ENCODE measurements at places on chromosomes 1 and 21. TPM values are rescaled to one million over a fixed set of nuclear protein-coding genes. Genes with fewer than 3 reads are reported as not detected.
A peak's percentile ranks its signal among the peaks of the same experiment; 100 is the strongest.

Gene CNN3
- polyA plus RNA-seq, result 129 TPM

DNA sequence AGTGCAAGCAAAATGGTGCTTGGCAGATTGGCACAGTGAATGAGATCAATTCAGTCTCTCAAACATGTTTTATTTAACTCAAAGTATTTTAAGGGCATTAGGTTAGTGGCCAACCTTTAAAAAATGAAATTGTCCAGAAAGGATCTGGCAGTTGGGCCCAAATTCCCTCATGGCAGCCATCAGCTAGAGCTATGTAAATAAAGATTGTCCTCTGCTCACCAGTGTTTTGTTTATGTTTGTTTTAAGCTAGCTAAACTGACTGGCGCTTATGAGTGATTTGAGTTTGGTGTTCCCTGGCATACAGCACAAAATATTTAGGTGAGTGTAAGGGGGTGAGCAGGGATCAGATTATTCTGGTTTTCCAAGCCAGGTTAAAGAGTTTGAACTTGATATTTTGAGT is 18.1 kb downstream of the HDAC1 start:
- DNase-seq, result no peak
- H3K27me3 ChIP-seq, result no peaks in the 10 kb centered on the region
- H3K36me3 ChIP-seq, result peaks cover 34% of the 10 kb centered on the region
- peaks cover 21% of the 10 kb centered on the region for H3K4me1 ChIP-seq
- H3K4me3 ChIP-seq, result no peak overlapping the region

DNA sequence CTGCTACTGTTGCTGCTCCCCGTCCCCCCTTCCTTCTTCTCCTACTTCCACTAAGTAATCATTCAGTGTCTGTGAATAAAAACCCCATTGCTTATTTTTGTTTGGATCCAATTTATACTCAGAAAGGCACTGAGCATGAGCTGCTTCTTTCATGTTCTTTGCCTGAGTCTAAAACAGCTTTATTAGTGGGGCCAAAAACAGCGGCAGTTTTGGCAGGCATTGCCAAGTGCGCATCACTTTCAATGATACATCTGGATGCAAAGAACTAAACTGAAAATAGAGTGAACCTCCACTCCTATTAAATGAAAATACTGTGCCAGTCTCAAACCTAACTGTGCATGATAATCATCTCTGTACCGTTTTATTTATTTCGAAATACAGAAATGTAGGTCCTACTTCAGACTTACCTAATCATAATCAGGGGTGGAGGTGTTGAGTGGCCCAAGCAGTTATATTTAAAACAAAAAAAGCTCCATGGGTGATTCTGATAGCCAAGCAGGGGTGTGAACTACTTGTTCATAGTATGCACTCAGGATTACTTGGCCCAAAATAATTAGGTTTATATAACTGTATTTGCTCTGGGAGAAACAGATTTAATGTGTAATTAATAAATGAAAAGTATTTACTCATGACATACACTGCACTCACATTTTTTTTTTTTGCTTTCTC is 48.4 kb downstream of the NEK7 start:
- H3K27ac ChIP-seq, result no peak overlapping the region
- H3K27me3 ChIP-seq, result no peaks in the 10 kb centered on the region
- H3K36me3 ChIP-seq, result peaks cover 4% of the 10 kb centered on the region
- H3K4me1 ChIP-seq, result peaks cover 5% of the 10 kb centered on the region

DNA sequence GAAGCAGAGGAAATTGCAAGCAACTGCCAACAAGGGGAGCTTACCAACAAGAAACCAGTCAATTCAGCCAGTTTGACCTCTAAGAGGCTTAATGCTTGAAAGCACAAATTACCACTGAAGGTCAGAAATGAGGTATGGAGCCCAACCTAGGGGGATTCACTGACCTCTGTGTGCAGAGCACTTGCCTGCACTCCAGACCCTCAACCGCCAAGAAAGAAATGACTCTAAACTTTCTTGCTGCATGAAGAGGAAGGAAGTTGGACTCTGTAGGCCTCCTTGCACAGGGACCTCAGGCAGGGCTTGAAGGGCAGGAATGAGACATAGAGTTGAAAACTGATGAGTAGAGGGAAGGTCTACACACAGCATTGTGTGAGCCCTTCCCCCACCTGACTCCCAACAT is 10.0 kb downstream of the ARMH1 start:
- no peaks in the 10 kb centered on the region for H3K4me1 ChIP-seq
- no peak for DNase-seq
- H3K27ac ChIP-seq, result peak overlapping the region; percentile 8
- no peaks in the 10 kb centered on the region for H3K36me3 ChIP-seq
- no peaks in the 10 kb centered on the region for H3K27me3 ChIP-seq

DNA sequence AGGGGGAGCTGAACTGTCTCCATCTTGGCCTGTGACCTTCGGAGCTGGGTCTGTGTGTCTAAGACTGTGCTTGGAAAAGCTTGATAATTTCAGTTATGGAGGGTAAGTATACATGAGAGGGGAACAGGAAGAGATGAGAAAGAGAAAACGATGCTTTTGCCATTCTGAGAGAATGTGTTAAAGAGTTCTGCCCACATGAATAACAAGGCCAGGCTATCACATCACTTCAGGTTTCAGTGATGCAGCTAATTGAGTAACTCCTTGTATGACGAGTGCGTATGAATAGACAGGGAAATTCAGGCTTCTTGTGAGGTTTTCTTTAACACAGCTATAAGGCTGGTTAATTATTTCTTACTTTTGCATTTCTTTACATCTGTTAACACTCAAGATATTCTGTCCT is 81.0 kb downstream of the PLPPR5 start:
- DNase-seq, result no peak
- H3K4me3 ChIP-seq, result no peak overlapping the region
- H3K36me3 ChIP-seq, result no peaks in the 10 kb centered on the region
- no peaks in the 10 kb centered on the region for H3K4me1 ChIP-seq

DNA sequence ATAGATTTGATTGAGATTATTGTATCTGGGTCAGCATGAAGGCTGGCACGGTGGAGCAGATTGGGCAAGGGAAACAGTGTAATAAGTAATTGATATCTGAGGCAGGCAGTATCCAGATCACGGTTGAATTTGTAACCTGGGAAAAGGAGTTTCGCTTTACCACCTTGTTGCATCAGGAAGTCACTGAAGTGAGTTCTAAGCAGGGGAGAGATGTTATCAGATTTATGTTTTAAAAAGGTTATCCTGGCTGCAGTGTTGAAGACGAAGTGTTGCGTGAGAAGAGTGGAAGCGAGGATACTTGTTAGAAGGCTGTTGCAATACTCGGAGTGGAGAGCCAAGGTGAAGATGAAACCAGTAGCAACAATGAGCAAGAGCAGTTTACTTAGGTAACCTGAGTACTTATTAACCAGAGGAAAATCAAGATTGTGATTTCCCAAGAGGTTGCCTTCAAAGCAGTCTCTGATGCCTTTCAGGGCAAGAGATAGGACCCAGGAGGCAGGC is 77.8 kb downstream of the LHX9 start:
- no peaks in the 10 kb centered on the region for H3K4me1 ChIP-seq
- no peaks in the 10 kb centered on the region for H3K27me3 ChIP-seq
- no peak for DNase-seq
- no peaks in the 10 kb centered on the region for H3K36me3 ChIP-seq
- H3K4me3 ChIP-seq, result no peak overlapping the region
- H3K27ac ChIP-seq, result no peak overlapping the region

DNA sequence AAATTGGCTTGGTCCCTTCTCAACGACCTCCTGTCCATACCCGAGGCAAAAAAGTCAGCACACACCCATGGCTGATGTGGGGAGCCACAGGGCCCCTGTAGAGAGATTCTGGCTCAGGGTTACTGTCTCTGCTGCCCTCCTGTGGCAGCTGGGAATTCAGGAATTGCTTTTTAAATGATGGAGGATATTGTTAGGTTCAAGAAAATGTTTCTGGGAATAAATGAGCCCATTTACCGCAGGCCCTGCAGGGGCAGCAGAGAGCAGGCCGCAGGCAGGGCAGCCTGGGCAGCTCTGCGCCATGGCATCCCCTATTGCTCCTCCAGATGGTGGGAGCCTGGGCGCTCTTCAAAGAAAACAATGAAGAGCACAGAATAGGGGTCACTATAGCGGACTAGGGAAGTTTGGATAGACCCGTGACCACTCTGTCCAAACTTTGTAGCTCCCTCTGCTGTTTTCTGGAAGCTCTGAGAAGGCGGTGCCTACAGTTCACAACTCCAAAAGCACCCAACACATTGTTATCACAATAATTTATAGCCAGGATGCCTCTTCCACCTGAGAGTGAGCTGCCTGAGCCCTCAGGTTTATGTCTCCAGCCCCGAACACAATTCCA is 201.1 kb downstream of the BACH1 start:
- no peak overlapping the region for H3K27ac ChIP-seq
- no peaks in the 10 kb centered on the region for H3K4me1 ChIP-seq
- H3K4me3 ChIP-seq, result no peak overlapping the region
- DNase-seq, result no peak
- peaks cover 4% of the 10 kb centered on the region for H3K36me3 ChIP-seq

GRCh38 chr1:171220081-171220420 is 28.2 kb upstream of the FMO1 start:
- no peaks in the 10 kb centered on the region for H3K36me3 ChIP-seq
- H3K4me1 ChIP-seq, result peaks cover 19% of the 10 kb centered on the region
- peak overlapping the region; percentile 86 for H3K27ac ChIP-seq
- H3K27me3 ChIP-seq, result no peaks in the 10 kb centered on the region
- no peak for DNase-seq

GRCh38 chr1:26530895-26531598 is 1.5 kb downstream of the RPS6KA1 start:
- peaks cover 52% of the 10 kb centered on the region for H3K4me1 ChIP-seq
- H3K27ac ChIP-seq, result peak overlapping the region; percentile 97
- H3K27me3 ChIP-seq, result no peaks in the 10 kb centered on the region
- no peaks in the 10 kb centered on the region for H3K36me3 ChIP-seq

- peak; percentile 32 for DNase-seq
- H3K36me3 ChIP-seq, result no peaks in the 10 kb centered on the region
- no peak overlapping the region for H3K4me3 ChIP-seq
- H3K4me1 ChIP-seq, result peaks cover 25% of the 10 kb centered on the region
- H3K27me3 ChIP-seq, result no peaks in the 10 kb centered on the region
Observed at GRCh38 chr1:110239441-110240430, 29.6 kb downstream of the KCNC4 start.

DNA sequence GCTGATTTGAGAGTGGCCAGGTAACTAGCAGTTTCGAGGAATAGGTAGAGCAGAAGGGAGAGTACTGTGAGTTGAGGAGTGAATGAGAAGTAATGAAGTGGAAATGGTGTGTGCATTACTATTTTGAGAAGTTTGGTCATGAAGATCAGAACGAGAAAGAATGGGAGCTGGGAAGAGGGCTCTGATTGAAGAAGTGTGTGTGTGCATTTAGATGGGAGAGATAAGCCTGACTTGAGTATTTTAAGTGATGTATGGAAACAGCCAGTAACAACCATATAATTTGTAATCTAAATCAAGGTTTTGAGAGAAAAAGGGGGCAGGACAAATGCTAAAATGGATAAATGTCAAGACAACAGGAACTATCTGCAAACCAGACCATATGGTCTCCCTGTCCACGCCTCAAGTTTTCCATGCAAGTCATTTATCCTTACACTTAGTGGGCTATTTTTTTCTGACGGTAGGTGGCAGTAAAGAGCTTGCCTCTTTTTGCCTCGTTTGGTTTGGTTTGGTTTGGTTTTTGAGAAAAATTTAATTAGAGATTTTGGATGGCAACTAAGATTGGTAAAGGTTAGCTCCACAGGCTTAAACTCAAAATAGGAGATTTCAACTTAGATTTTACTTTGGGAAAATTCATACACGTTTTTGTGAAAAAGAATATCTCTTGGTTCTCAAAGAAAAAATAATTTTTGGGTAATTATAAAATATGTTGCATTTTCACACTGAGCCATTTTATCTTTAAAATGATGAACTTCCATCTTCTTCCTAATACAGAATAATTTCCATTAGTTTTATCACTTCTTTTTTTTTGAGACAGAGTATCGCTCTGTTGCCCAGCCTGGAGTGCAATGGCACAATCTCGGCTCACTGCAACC is 9.5 kb upstream of the B3GALNT2 start:
- DNase-seq, result no peak
- no peaks in the 10 kb centered on the region for H3K36me3 ChIP-seq
- no peak overlapping the region for H3K4me3 ChIP-seq
- no peak overlapping the region for H3K27ac ChIP-seq
- H3K4me1 ChIP-seq, result no peaks in the 10 kb centered on the region

DNA sequence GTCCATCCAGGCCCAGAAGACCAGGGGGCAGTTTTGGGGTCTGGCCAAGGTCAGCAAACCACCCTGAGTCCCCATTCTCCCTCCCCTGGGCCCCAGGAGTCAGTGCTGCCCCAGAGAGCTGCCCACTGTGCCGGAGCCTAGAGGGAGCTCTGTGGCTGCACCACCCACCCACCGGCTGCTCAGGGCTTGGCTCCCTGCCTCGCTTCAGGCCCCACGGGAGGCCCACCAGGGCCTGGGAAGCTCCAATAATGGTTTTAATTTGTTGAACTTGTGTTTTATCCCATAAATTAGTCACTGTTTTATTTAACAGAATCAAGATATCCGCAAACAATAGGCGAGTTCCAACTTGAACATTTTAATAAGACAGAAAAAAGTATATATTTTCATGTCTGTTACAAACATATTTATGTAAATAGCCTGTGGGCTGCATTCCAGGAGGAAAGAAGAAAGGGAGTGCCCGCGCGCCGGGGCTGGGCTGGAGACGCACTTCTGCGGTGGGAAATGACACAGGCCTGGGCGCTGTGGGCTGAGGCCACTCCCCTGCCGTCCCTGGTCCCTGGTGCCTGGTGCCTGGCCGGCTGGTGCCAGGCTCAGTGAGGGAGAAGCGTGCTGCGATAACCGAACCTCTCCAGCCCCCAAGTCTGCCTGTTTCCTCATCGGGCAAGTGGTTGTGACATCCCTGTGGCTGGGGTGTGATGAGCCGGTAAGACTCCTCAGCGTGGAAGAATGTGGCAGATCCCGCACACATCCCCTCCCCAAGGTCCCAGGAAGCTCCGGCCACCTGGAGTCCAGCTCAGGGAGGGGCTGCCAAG is 160.5 kb downstream of the PEX14 start:
- H3K36me3 ChIP-seq, result peaks cover 8% of the 10 kb centered on the region
- no peak overlapping the region for H3K4me3 ChIP-seq
- peak overlapping the region; percentile 89 for H3K27ac ChIP-seq
- DNase-seq, result peak; percentile 69
- H3K27me3 ChIP-seq, result no peaks in the 10 kb centered on the region
- H3K4me1 ChIP-seq, result peaks cover 88% of the 10 kb centered on the region

DNA sequence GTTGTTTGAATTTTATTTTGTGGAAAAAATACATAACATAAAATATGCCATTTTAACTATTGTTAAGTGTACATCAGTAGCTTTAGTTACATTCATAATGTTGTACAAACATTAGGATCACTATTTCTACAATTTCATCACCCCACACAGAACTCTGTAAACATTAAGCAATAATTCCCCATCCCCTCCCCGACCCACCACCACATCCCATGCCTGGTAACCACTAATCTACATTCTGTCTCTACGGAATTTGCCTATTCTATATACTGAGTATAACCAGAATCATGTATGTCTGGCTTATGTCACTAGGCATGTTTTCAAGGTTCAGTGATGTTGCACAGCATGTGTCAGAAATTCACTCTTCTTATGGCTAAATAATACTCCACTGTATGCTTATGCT is 47.7 kb downstream of the CDC42BPA start:
- no peaks in the 10 kb centered on the region for H3K36me3 ChIP-seq
- no peaks in the 10 kb centered on the region for H3K27me3 ChIP-seq
- H3K4me1 ChIP-seq, result peaks cover 14% of the 10 kb centered on the region
- H3K4me3 ChIP-seq, result no peak overlapping the region

- no peak overlapping the region for H3K27ac ChIP-seq
- no peaks in the 10 kb centered on the region for H3K36me3 ChIP-seq
- no peak for DNase-seq
- H3K4me1 ChIP-seq, result no peaks in the 10 kb centered on the region
Observed at GRCh38 chr1:168297019-168297730, 16.5 kb downstream of the TBX19 start.

All from stomach (tissue), 19 donors.